Ureter (tissue), 1 donor: ENCODE measurements at places on chromosomes 16 and 17. TPM values are rescaled to one million over a fixed set of nuclear protein-coding genes. Genes with fewer than 3 reads are reported as not detected.

DNA sequence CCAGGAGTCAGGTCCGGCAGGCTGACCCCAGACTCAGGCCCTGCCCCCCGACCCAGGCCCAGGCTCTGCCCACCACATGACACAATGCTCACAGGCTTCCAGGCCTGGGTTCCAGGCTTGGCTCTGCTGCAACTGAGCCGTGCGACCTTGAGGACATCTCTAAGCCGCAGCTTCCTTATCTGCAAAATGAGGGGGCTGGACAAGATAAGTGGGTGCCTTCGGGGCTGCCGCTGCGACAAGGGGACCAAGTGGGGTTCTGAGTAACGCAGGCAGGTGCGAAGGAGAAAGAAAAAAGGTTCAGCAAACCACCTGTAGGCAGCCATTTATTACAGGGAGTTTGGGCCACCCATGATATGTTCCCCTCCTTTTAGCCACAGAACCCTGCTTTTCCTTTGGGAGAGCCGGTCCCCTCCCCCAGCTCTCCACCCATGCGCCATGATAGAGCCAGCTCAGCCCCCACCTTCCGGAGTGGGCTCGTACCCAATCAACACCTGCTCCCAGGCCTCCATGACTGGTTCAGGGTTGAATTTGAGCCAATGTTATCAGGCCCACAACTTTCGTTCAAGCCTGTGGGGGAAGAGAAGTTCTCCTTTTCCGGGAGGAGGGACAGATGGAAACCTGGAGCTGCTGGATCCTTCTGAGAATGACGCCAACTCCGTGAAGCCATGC lies 38.2 kb downstream of the RTN4RL1 start:
- no peak for DNase-seq

DNA sequence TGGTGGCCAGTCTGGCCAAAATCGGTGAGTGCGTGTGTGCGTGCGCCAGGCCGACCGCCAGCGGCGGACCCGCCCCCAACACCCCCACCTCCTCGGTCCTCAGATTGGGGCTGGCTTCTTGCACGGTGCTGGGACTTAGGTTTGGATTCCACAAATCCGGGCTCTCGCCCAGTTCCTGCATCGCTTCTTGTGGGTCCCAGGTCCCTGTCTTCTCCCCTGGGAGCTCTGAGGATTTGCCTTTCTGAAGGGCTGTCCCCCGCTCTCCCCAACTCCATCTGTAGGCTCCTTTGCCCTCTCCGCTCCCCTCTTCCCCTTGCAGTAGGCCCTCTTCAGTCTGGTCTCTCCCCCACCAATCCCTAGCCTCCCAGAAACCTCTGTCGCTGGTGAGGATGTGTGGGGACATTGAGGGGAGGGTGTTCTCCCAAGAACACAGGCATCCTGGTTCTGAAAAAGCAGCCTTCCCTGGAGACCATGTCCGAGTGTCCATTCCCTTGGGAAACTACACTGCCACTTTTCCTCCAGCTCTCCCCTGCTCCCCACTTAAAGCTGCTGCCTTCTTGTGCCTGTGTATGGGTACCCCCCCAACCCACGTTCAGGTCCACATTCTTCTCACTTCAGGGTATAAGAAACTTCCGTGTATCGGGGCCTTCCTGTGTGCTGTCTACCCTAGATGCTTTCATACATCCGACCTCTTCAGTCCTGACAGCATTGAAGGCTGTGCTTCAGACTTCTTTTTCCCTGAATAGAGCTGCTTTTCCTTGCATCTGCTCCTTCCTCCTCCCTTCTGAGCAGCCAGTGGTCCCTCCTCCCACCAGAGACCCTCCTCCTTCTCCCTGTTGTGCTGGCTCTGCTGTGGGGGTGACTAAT lies 632 bp downstream of the SLC9A5 start:
- DNase-seq = no peak

DNA sequence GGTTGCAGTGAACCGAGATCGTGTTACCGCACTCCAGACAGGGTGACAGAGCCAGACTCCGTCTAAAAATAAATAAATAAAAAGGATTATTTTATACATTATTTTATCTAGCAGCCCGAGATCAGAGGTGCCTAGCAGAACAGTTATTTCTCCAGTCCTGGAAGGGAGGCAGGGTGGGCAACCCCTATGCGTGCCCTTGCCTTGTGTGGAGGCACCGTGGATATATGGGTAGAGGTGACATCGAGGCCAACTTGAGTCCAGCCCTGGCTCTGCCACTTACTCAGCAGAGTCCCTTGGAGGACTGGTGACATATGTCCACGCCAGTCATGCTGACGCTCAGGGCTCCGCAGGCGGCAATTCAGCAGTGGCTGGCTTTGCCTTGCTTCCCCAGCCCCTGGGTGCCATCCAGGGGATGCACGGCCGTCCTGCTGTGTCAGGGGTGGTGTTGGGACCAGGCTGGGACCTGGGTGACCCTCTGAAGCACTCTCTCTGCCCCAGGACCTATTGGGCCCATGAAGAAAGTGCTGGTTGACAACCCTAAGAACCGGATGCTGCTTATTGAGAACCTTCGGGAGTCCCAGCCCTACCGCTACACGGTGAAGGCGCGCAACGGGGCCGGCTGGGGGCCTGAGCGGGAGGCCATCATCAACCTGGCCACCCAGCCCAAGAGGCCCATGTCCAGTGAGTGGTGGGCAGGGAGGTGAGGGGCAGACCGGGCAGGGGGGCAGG lies 13.2 kb downstream of the GALK1 start:
- DNase-seq = no peak

- no peak for DNase-seq
Observed at GRCh38 chr17:39799395-39799794, 61.7 kb downstream of the GRB7 start.

Gene RHBDF1
- total RNA-seq = 49.0 TPM

DNA sequence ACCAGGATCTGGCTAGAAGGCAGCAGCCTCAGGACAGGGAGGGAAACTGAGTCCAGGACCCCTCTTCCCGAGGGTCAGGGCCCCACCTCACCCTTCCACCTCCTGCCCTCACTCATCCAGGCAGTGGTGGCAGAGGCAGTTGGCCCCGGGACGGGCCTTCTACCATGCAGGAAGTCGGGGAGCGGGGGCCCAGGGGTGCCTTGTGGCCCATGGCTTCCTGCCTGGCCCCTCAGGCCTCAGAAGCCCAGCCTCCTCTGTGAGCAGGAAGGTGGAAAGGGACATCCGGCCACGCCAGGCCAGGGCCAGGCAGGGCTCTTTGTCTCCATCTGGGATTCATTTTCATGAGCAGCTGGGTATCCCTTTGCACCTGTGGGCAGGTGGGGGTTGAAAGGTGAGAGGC lies 58.5 kb downstream of the BAHCC1 start:
- no peak for DNase-seq

Gene MYH11
- total RNA-seq = 1,287 TPM

Gene IGFALS
- total RNA-seq = not detected

DNA sequence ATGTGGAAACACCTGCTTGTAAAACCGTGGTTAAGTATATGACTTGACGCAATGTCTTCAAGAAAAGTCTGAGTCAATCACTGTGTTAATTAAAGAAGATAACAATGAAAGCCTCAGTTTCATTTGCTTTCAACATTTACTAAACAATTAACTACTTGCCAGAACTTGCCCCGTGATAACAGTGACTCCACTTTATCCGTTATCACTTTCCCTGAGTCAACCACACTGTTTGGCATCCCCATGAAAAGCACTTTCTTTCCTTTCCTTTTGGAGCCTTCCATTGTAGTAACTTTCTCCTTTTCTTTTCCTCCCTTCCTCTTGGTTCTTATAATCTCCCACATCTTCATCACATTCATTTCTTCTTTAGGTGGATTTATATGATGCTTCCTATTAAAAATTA lies 435.1 kb upstream of the GOT2 start:
- no peak for DNase-seq

DNA sequence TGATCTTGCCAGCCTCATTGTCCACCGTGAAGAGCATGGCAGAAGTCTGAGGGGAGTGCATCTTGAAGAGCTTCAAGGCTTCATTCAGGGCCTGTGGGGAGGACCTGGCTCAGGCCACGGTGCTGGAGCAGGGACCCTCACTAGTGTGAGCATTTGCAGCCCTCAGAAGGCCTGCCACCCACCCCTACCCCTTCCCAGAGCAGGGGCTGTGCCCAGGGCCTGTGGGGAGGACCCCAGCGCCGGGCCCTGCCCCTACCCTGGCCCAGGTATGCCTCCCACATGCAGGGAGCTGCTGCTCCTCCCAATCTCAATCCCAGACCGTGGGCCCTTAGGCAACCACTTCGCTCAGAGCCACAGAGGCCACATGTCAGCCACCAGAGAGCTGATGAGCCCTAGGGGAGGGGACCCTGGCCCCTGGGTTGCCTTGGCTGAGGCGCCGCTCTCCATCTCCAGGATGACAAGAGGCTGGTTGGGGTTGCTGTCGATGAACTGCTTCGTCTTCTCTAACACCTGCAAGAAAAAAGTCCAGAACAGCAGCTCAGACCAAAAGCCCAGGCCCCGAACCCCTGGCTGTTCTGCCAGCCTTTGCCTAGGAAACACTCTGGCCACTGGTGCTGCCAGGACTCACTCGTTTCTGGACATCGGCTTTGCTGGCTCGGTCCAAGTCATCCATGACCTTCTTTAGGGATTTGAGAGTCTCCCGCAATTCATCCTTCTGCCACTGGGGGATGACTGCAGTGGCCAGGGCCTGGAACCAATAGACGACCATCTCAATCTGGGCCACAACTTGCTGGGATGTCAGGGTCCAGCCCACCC lies 1.8 kb upstream of the EXOSC6 start:
- peak; percentile 45 for DNase-seq

DNA sequence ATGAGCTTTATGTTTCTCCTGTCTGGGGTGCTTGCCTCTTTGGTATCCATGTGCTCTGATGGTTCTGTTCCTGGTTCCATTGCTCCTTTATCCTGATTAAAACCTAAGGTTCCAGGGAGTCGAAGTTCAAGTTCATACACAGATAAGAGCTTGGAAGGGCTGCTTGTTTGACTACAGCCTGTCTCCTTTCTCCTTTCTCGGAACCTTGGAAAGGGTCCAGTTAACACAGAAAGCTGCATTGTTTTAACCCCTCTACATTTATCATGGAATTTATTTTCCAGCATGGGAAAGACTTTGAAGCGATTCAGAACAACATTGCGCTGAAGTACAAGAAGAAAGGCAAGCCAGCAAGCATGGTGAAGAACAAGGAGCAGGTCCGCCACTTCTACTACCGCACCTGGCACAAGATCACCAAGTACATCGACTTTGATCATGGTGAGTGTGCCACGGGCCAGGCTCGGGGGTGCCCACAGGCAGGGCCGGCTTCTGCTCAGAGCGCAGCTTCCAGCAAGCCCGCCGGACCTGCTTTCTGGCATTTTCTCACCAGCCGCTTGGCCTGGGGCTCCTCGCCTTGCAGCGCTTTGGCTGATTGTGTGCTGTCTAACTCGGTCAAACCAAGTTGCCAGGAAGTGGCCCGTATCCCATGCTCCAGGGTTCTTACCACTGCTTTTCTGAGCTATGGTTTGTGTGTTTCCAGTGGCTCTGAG lies 19.9 kb downstream of the CRAMP1 start:
- no peak for DNase-seq

Gene TMEM97
- 237 TPM for total RNA-seq

- no peak for DNase-seq
Observed at GRCh38 chr17:76107509-76107908, 3.9 kb upstream of the EXOC7 start.

DNA sequence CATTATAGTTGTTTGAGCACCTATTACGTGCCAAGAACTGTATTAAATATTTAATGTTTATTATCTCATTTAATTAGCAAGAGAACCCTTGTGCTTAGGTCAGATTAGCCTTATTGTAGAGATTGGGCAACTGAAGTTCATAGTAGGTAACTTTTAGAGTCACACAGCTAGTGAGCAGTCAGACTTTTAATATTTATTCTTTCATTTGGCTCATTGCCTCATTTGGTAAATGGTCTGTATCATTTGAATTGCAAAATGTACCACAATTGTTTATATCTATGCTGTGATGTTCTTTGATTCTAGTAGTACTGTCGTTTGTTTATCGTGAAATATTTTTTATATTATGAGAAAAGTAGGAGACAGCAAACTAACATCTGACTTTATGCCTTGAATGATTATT lies 7.6 kb downstream of the CLTC start:
- no peak for DNase-seq
